NCI-H2171 treated with DMSO at 0.1 percent for 48 hours (cell line): ENCODE measurements at places on chromosomes 6 and 20.
A peak's percentile ranks its signal among the peaks of the same experiment; 100 is the strongest.

DNA sequence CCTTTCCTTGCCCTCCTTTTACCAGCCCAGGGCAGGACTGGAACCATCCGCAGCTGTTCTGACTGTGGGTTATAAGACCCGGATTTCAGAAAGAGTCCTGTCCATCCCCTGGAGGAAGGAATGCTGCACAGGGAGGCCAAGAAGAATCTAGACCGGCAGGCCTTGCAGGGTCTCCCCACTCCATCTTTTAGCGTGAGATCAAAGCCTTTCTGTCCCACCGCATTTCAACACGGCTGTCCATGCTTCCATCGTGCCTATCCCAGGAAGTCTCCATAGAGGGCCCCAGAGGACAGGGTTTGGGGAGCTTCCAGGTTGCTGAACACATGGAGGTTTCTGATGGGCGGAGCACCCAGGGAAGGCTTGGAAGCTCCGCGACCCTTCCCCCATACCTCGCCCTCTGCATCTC is 79.3 kb upstream of the AGPAT4 start:
- DNase-seq, result no peak

- no peak for DNase-seq
Observed at GRCh38 chr20:10375191-10375590, 58.8 kb downstream of the MKKS start.

DNA sequence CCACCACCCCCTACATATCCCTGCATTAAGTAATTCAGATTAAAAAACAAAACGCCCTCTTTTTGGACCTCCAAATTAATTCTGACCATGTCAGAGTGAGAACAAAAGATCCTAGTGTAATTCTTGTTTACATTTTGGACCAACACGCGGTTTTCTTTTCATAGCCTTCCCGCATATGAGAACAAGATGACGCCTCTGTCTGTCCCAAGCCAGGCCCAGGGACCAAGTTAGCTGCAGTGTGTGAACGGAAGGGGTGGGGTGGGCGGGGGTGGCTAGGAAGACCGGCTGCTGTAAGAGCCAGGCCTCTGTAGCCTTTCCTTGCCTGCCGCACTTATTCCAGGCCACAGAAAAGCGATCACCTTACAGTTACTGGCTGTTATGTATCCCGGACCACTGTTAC is 68.0 kb downstream of the PLCG1 start:
- DNase-seq, result no peak

GRCh38 chr20:21006611-21007010 is 99.5 kb downstream of the LINC00237 start:
- DNase-seq, result no peak

DNA sequence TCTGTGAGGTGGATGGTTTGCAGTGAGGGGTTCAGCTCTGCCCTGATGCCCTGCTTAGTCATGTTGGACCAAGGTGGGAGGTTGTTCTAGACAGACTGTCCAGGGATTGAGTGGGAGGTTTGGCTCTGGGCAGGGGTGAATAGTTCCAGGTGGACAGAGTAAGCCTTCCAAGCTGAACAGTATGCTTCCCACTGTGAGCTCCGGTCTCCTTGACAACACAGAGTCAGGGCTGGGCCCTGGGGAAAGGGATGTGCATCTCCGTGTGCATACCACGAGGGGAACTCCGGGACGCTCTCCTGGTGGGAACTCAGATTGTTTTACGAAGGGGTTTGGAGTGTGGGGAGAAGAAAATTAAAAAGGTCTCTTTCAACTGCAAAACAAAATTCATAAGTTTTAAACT is 174.7 kb downstream of the DHX35 start:
- no peak for DNase-seq

- DNase-seq, result no peak
Observed at GRCh38 chr6:5783584-5784089, 223.1 kb downstream of the NRN1 start.

DNA sequence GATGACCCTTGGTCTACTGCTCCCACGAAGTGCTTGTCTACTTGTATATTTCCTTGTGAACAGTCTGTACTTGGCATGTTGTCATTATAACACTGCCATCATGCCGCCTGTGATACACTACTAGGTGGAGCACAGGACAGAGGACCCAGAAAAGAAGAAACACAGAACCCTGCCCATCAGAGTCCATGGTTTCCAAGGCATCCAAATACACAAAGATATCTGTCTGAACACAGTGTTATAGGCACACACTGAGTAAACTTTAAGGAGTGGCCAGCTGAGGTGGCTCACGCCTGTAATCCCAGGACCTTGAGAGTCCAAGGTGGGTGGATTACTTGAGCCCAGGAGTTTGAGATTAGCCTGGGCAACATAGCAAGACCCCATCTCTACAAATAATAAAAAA is 110.5 kb upstream of the SLC2A12 start:
- DNase-seq, result no peak

DNA sequence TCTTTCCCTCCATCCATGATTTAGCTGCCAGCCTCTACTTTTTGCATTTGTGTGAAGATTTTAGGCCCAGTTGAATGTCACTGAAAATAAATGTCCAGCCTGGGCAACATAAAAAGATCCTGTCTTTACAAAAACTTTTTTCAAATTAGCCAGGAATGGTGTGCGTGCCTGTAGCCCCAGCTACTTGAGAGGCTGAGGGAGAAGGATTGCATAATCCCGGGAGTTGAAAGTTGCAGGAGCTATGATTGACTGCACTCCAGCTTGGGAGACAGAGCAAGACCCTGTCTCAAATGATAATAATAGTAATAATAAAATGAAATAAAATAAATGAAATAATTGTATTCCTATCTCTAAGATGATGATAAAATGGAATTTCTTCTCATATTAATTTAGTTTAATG is 5.0 kb upstream of the GFOD1 start:
- no peak for DNase-seq

DNA sequence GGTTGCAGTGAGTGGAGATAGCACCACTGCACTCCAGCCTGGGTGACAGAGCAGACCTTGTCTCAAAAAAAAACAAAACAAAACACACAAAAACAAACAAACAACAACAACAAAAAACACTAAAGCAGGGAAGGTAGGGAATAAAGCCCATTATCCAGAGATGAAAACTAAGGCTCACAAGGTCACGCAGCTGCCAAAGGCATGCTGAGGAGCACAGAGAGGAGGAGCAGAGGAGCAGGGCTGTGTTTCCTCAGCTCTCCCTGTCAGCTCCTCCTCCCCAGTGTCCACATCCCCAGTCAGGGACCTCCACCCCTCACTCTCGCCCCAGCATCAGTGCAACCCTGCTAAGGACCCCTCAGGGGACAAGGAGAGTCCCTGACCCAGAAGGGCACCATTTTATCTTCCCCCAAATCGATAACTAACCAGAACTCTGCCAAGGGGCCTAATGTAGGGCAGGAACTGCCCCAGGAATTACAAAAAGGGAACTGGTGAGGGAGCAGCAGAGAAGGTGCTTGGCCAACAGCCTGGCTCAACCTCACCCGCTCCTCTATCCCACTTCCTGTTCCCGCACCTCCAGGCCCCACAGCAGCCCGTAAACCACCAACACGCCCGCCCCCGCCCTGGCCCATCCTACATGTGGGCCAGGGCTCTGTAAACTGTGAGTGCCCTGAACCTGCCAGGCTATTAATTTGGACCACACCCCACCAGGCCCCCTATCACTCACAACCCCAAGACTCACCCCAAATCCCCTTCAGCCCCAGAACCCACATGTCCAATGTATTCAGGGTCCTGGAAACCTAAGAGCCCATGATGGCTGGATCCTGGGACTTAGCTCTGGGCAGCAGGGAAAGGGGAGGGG is 9.0 kb downstream of the TEAD3 start:
- DNase-seq, result no peak

- no peak for DNase-seq
Observed at GRCh38 chr6:121436274-121436857, 920 bp downstream of the GJA1 start.

- DNase-seq, result no peak
Observed at GRCh38 chr6:12602951-12603672, 113.5 kb upstream of the PHACTR1 start.

- no peak for DNase-seq
Observed at GRCh38 chr6:75431379-75431778, 62.2 kb downstream of the FILIP1 start.

GRCh38 chr20:36672991-36673390 is 27.0 kb upstream of the SLA2 start:
- DNase-seq, result no peak

- no peak for DNase-seq
Observed at GRCh38 chr6:1610497-1611321, 994 bp downstream of the FOXC1 start.

GRCh38 chr20:43717616-43717995 is 9.2 kb downstream of the GTSF1L start:
- DNase-seq, result no peak

DNA sequence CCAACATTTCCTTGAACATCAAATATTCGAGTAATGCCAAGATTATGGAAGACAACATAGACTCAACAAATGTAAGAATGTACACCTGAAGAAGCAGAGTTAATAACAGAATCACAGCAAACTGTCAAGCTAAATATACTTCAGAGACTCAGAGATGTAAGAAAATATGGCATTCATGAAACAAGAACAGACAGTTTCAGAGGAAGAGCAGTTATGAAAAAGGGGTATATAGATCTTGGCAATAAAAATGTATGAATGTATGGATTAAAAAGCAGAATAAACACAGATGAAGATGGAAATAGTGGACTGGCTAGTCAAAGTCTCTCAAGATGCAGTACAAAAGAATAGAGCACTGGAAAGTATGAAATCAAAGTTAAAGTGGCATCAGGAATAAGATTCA is 18.4 kb downstream of the RRAGD start:
- no peak for DNase-seq

DNA sequence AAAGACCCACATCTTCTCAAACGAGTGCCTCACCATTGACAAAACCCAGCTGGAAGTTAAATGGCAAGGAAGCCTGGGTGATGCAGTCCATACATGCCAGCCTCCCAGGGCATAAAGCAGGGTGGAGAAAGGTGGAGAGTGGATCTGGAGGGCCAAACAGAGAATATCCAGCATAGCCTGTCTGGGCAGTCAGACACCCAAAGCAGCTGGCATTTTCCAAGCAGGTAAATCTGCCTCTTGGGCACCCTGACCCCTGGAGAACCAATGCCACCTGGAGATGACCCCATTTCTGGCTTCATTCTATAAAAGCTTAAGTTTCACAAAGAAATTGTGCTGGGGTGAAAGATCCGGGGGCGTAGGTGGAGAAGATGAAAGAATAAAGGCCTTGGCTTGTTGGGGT is 5.1 kb upstream of the SRPK1 start:
- no peak for DNase-seq

- no peak for DNase-seq
Observed at GRCh38 chr6:41100871-41101287, 28.1 kb downstream of the NFYA start.

GRCh38 chr6:138920906-138921305 is 67.1 kb downstream of the REPS1 start:
- no peak for DNase-seq

DNA sequence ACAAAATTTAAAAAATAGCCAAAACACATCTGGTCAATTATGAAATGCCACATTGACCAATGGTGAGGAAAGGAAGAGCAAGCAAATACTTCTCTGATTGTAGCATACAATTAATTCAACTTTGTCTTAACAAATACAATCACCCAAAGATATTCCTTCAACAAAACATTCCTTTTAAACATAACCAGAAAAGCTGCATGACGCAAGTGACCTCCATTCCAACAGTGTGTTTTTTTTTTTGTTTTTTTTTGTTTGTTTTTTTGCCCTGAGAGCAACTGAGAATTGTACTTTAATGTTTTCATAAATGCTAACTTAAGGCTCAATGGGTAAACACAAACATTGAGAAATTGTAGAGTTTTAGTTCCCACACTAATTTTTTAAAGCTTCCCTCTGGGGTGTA is 184.4 kb downstream of the PTPRK start:
- no peak for DNase-seq

- peak; percentile 81 for DNase-seq
Observed at GRCh38 chr6:159700970-159701369, 7.9 kb upstream of the SOD2 start.

DNA sequence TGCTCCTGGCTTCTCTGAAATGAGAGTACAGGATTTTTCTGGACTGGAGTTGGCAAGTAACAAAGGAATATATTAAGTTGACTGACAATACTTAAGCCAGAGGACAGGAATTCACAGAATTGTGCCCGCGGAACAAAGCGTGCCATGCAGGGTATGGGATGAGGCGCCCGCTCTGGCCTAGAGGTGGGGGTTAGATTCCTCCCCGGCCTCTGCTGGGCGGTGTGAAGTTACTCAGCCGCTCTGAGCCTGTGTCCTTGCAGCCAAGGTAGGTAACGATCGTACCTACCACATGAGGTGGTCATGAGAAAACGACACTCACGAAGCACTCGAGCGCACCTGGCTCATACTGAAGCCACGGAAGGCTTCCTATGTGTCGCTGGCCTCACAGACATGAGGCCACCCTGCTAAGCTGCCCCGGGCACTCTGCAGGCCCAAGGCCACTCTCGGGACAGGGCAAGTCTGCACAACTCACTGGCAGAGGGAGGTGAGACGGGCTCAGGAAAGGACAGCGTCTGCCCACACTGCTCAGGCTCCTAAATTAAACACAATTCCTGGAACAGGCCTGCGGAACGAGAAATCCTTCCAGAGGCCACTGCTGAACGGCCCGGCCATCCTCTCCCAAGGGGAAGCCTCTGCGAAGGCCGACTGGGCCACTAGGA is 70.8 kb downstream of the PSMG4 start:
- DNase-seq, result no peak

DNA sequence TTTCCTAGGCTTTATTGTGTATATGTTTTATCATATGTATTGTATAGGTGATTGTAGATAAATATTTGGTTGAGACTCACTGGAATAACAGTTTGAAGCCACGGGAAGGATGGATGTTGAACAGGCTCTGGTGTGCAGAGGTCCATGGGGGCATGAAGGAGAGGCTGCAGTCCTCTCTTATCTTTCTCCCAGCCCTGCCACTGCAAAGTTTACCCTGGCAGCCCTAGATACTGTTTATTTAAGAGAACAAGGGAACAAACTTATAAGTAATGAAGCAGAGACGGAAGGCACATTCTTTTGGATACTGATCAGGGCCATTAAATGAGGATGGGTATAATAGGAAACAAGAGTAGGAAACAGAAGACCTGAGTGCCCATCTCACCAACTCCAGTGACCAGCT is 103.6 kb upstream of the SCGN start:
- no peak for DNase-seq

DNA sequence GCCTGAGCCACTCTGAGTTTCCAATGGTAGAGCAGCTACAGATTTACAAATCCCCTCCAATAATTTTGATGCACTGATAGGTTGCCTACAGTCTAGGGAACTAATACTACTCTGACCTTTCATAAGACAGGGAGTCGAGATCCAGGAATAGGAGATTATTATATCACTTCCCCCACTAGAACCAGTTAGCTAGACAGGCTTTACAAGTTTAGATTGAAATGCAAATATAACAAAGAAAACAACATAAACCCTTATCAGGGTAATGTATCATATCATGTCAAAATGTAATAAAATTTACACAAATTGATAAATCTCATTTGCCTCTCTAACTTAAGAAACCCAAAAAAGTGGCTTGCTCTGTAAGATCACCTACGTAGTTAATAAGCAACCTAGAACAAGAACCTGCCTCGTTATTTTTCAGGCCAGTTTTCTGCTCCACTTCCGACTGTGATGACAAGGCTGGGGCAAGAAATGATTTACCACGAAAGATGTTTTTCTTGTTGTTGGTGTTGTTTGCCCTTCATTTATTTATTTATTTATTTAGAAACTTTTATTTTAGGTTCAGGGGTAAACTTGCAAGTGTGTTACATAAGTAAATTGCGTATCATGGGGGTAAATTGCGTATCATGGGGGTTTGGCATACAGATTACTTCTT is 504.2 kb upstream of the ID4 start:
- no peak for DNase-seq
